ENCODE measurements at places on chromosomes 2 and 18. TPM values are rescaled to one million over a fixed set of nuclear protein-coding genes. Genes with fewer than 3 reads are reported as not detected.
A peak's percentile ranks its signal among the peaks of the same experiment; 100 is the strongest.

DNA sequence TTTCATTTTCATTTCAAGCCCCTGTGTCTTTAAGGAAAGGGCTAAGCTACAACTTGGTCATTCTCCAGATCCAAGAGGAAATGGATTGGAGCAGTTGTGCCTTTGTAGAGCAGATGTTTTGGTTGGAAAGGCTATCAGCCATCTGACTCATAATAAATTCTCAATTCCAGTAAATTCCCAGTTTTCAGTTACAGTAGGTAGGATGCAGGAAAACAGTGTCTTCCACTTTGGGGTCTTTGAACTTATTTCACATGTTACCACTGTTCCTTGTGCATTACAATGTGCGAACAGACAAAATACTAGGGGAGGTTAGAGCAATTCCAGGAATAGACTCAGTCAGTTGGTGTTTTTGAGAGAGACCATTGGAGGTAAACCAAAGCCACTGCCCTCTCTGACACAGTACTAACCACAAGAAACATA lies 211.9 kb downstream of the BABAM2 start:
- no peak for DNase-seq

DNA sequence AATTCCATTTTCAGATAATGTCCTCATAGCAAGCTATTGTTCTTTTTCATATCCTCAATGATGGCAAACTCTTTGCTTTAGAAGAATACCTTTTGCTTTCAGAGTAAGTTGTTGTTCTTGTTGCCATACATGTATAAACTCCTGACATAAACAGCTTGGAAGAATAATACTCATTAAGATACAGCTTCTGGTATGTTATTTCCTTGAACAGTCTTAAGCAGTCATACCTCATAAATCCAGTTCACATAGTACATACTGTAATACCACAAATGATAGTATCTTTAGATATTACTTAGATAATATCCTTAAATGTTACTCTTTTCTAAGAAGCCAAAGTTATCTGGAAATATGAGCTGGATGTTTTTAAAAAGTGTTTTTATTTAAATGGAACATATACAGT lies 23.2 kb downstream of the METTL8 start:
- no peak for DNase-seq

- DNase-seq = no peak
Observed at GRCh38 chr2:20353241-20353992, 2.8 kb upstream of the PUM2 start.

- DNase-seq = no peak
Observed at GRCh38 chr2:58553937-58554336, 312.8 kb upstream of the FANCL start.

DNA sequence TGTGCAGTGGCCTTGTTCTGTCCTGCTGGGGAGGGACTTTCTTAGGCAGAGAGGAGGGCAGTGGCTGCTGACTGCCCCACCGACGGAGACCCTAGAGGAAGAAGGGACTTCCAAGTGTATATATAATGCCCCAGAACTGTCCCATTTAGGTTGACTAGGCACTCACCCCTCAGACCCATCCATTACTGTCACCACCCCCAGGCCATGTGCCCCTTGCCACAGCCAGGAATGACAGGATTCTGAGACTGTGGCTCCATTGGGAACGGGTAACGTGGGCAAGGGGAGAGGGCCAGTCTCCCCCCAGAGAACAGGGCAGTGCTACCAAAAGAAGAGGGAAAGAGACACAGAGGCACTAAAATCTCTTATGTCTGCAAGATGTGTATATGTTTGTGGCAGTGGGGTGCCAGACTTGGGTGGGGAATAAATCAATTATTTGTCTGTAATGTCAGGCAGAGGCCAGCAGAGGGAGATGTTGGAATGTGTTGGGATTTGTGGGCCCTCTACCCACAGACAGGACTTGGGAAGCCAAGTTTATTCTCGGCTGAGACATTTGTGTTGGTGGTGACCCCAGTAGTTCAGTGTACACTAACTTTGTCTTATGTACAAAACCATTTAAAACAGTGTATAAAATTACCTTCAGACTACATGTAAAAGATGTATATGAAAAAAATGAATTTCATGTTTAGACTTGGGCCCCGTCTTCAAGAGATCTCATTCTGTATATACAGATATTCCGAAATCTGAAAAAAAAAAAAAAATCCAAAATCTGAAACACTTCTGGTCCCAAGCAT lies 24.0 kb upstream of the TMEM37 start:
- peak; percentile 43 for DNase-seq

Gene RNF181
- total RNA-seq = 118 TPM

Data from naive thymus-derived CD4-positive, alpha-beta T cell (primary cell).